ENCODE measurements at places on chromosomes 16 and 17.

DNA sequence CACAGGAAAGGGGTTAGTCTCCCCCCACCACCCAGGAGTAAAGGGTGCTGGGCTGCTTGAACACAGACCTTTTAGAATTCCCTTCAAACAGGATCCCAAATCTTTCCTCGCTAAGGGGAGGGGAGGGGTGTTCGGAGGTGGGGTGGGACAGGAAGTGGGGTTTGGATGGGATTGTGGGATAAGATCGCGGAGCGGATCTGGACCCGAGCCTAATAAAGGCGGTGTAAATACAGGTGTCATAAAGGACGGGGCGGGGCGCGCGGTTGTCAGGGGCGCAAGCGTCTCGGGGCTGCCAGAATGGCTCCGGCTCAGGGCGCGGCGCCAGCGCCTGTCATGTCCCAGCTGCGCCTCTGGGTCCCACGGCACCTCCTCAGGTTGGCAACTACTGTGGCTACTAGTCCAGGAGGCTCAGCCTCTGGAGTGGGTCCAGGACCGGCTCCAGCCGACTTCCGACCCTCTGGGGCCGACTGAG lies 59.8 kb upstream of the FBXO47 start:
- DNase-seq, result no peak

DNA sequence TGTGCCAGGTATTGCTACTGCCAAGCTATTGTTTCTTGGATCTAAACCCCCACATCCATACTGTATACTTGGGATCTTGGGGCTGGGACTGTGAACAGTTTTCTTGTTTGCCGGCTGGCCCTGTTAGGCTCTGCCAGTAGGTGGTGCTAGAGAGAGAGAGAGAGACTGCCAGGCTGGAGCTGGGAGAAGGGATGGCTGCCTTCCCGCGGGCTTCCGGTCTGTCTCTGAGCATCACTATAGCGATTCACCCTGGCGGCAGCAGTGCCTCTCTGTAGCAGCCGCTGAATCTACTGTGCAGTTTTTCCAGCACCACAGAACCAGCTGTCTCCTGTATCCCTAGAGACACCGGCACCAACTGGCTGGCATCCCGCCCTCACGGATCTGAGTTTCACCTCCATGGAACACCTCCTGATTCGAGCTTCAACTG lies 201.2 kb downstream of the UTP18 start:
- DNase-seq, result peak; percentile 0

- DNase-seq, result no peak
Observed at GRCh38 chr16:87392821-87393679, 914 bp downstream of the MAP1LC3B start.

DNA sequence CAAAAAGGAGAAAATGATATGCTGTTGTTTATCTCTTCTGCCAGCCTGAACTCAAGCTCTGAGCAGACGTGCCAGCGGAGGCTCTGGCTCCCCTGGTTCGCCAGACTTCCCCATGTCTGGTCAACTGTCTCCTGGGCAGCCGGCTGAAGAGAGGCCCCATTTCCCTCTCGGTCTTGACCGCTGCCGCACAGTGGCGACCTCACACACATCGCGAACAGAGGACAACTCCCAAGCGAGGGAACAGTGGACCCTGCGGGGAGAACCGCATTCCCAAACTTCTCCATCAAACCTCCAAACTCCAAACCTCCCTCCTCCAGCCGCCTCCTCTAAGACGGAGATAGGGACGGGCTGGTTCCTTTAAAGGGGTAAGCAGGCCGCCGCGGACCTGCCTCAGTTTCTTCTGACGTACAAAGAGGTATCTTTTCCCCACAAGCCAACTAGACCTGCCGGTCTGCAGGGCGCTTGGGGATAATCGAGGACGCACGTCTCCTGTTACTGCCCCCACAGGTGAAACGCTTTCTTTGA lies 24.9 kb upstream of the RFFL start:
- no peak for DNase-seq

DNA sequence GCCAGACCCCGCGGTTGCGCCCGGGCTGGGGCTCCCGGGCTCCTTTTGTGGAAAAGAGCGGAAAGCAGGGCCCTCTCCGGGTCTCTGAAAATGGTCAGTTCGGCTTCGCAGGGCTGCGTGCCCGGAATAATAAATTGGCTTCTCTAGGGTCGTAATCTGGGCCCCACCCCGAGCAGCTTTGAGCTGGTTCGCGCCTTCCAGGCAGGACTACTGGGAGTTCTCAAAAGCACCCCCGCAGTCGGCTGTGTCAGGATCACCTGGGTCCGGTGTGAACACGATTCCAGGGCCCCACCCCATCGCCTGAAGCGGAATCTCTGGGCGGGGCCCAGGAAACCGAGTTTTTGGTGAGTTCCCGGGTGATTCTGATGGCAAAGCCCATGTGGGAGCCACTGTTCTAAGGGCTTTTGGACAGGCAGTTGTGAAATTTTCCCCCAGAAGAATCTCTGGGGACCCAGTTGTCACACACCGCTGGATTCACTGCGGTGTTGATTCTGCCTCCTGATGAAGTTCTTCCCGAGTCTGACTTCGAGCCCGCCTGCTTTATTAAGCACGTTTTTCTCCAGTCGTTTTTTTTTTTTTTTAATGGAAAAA lies 77.0 kb downstream of the MRC2 start:
- no peak for DNase-seq

DNA sequence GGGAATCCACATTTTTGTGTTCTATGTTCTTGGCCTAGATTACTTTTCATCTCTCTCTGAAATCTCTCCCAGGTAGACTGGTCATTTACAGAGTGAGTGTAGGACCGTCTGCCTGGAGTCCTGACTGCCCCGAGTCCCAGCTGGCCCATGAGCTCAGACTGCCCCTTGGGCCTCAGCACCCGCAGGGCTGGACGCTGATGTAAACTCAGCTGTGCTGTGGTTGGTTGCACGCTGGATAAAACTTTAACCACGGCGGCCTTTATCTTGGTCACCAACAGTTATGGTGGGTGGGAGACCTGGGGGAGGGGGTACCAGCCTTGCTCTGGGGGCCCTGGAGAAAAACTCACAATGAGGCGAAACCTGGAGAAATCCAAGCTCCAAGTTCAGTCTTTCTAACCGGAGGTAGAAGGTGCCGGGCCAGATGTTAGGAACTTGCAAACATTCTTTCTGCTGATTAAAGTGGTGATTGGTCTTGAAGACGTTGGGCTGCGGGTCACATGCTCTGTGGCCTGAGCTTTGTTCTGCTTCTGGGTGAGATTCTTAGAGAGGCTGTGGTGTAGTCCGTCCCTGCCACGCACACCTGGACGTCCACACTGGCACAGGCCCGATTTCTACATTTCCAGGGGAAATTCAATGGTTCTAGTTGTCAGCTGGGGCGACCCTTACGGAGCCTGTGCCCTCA lies 6.9 kb downstream of the METRNL start:
- no peak for DNase-seq

DNA sequence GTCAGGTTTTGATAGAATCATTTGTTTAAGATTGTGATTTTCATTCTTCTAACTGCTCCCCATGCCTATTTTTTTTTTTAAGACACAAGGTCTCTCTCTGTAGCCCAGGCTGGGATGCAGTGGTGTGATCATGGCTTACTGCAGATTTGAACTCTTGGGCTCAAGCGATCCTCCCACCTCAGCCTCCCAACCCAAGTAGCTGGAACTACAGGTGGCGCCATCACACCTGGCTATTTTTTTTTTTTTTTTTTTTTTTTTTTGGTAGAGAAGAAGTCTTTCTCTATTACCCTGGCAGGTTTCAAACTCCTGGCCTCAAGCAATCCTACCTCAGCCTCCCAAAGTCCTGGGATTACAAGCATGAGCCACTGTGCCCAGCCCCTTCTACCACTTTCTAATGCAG lies 223.3 kb downstream of the CBLN1 start:
- DNase-seq, result no peak
